ENCODE measurements at places on chromosomes 3 and 15.
A peak's percentile ranks its signal among the peaks of the same experiment; 100 is the strongest.

DNA sequence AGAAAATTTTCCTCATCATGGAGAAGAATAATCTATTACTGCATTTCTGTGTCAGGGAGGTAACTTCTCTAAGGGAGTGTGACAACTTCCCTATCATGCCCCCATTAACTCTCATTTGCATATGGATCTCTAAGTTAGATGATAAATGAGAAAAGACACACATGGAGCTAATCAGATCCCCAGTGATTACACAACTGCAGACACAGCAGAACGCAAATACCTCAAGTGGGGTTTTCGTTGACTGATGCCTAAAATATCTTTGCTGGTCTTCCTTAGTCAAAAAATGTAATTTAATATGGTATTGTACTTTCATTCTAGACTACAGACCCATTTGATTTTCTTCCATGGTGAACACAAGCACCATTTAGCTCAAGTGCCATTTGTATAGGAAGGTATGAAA, 630.5 kb downstream of the TBL1XR1 start:
- DNase-seq, result no peak

- no peak for DNase-seq
These were observed 21.3 kb downstream of the ADGRG7 start for GRCh38 chr3:100630664-100631063.

- no peak for DNase-seq
These were observed 130.3 kb upstream of the TPM1 start for GRCh38 chr15:62912282-62912681.

DNA sequence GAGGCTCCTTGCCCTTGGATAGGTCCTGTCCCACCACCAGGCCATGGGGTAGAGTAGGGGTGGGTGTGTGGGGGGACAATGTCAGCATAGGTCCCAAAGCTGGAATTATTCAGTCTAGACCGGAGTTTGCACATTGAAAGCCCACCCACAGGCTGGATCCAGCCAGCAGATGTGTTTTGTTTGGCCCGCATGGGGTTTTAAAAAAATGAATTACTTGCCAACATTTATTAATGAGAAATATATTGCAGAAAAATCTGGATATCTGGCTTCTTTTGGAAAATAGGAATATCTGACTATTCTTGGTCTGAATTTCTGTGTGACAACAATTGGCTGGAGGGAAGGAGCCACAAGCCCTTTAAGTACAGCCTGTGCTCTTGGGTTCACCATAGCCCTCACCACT, 17.3 kb upstream of the LRIG1 start:
- DNase-seq, result no peak

- DNase-seq, result no peak
These were observed 192.1 kb upstream of the TTC14 start for GRCh38 chr3:180409883-180410282.

- no peak for DNase-seq
These were observed 368.6 kb upstream of the ROPN1 start for GRCh38 chr3:124360563-124360962.

GRCh38 chr15:25886498-25887140, 23.5 kb upstream of the ATP10A start:
- DNase-seq, result no peak

DNA sequence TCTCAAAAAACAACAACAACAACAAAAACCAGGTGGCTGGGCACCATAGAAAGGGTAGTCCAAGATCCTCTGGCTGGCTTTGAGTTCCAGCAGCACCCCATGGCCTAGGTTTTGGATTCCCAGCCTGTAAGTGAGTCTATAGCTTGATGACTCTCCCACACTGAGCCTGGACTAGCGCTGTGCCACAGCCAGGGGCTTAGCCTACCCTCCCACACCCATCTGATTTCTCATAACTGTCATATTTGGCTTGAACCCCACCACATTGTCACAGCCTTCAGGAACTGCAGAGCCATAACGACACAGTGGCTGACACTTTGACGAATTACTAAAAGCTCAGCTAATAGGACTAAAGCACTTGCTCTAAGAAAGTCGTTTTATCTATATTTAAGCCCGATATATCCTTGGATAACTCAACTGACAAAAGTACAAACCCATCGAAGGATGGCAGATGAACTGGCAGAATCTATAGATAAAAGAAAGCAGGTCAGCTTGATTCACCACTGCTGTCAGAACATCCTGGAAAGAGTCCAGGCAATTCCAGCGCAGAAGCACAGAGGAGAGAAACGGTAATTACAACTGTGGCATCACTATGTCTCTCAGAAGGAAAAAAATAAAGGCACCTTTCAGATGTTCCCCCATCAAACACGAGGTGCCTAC, 62.1 kb downstream of the HOMER2 start:
- DNase-seq, result no peak

DNA sequence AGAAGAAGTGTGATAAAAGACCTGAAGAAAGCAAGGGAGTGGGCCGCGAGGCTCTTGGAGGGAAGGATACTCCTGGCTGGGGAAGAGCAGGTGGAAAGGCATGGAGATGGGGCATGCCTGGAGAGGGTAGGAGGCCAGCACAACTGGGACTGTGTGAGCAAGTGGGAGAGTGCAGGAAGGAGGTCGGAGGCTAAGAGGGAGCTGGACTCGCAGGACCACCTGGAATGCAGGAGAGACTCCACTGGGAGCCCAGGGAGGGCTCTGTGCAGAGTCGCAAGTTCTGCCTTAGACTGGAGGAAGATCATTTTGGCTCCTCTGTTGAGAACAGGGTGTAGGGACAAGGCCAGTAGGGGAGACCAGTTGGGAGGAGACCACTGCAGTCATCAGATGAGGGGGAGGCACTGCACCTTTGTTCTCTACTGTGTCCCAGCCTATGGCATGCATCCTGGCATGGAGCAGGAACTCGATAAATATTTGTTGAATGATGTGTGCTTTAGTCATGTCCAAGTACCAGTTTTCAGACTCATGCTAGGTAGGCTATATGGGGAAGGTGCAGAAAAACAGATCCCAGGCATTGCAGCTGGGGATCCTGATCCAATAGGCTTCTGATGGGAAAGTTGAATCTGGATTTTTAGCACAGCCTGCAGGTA, 13.7 kb downstream of the FAM107A start:
- DNase-seq, result no peak

- DNase-seq, result peak; percentile 14
These were observed 47.6 kb downstream of the PSMD6 start for GRCh38 chr3:63975723-63976122.

DNA sequence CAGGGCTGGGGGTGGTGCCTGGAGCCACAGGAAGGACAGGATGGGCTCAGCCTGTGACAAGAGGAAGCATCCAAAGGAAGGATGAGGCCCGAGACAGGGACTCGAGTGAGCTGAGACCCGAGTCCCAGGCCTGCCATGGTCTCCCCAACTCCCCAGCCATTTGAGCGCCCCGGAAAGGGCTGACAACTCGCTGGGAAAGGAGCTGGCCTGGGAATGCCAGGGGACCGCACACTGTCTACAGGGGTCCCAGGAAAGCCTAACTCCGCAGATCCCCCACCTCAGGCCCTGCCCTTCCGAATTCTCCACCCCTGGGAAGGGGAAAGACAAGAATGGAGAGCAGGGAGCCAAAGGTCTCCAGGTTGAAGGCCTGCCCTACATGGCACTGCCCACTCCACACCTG, 21.0 kb upstream of the SHISA5 start:
- DNase-seq, result no peak

GRCh38 chr3:141642215-141642614, 95.9 kb upstream of the RNF7 start:
- DNase-seq, result no peak

DNA sequence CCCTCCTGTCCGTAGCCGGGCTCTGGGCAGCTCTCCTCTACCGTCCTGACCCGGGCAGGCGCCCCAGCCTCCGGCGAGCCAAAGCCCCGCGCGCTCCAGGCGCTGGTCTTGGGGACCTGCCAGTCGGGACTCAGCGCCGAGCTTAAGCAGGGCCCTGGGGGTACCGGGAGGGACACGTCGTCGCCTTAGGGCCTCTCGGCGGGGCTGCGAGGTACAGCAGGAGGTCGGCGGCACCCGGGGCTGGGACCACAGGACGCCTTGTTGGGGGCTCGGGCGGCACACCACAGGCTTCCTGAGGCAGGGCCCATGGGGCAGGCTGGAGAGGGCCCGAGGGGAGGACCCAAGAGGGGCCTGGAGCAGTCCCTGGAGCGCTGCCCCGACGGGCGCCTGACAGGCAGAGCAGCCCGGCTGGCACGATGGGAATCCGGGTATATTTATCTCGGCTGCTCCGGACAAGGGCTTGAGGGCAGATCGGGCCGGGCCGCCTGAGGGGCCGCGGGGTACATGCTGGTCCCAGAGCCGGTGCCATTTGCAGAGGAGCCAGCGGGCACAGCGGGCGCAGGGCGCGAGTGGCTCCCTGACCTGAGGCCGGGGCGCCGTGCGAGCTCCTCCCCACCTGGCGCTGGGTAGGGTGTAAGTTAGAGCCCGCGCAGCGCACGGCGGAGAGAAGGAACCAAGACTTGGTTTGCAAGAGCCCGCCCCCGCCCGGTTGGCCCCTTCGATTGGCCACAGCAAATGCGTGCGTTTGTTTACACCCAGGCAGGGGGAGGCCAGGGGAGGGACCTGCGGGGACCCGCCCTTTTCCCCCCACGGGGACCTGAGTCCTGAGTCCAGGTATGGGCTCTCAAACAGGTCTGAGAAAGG, 574 bp downstream of the SLC38A3 start:
- DNase-seq, result no peak

GRCh38 chr3:39668420-39668819, 141.0 kb upstream of the MYRIP start:
- peak; percentile 1 for DNase-seq

GRCh38 chr3:126112531-126113237, 28.8 kb upstream of the SLC41A3 start:
- no peak for DNase-seq

DNA sequence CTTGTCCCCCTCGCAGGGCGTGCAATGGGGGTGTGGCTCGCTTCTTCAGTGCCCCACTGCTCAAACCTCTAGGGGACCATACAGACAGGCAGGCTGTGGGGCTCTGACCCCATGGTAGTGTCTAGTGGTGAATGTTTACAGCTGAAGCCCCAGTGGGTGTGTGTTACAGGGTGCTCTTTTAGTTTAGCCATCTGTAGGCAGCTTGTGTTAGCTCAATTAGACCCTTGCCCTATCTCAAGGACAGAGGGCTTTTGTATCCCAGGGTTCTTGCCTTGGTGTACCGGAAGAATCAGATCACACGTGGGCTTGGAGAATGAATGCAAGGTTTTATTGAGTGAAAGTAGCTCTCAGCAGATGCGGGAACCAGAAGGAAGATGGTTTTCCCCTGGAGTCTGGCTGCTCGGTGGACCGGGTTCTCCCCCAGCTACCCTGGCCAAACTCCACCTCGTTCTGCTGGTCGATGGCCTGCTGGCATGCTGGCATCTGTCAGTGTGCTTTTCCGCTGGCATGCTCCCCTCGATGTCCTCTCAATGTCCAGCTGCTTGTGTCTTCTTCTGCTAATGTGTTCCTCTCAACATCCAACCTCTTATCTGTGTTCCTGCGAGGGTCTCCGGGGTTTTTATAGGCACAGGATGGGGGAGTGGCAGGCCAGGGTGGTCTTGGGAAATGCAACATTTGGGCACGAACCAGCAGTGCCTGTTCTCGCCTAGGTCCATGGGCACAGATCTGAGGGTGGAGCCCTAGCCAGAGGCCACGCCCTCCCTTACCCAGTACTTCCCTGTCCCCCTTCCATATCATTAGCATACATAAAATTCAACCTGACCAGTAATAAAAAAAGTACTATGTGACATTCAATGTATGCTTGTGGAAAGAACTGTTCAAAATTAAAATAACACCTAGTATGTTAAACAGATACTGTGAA, 6.6 kb downstream of the SPCS1 start:
- DNase-seq, result no peak
